ENCODE measurements at places on chromosomes 6 and 20. TPM values are rescaled to one million over a fixed set of nuclear protein-coding genes. Genes with fewer than 3 reads are reported as not detected.

- H3K4me3 ChIP-seq = peak overlapping the region; percentile 69
- no peaks in the 10 kb centered on the region for H3K27me3 ChIP-seq
- H3K27ac ChIP-seq = no peak overlapping the region
- DNase-seq = no peak
Observed at GRCh38 chr20:44908987-44909871, 631 bp upstream of the PABPC1L start.

The ELOVL5 gene
- 101 TPM for total RNA-seq

GRCh38 chr6:163324688-163325389, 89.7 kb upstream of the QKI start:
- no peak overlapping the region for H3K4me3 ChIP-seq
- DNase-seq = no peak
- H3K36me3 ChIP-seq = no peaks in the 10 kb centered on the region
- H3K27me3 ChIP-seq = no peaks in the 10 kb centered on the region
- H3K27ac ChIP-seq = no peak overlapping the region
- H3K4me1 ChIP-seq = no peaks in the 10 kb centered on the region

- H3K4me3 ChIP-seq = no peak overlapping the region
- DNase-seq = no peak
- no peaks in the 10 kb centered on the region for H3K27me3 ChIP-seq
- H3K27ac ChIP-seq = no peak overlapping the region
- no peaks in the 10 kb centered on the region for H3K36me3 ChIP-seq
Observed at GRCh38 chr6:16944596-16944995, 157.3 kb upstream of the STMND1 start.

DNA sequence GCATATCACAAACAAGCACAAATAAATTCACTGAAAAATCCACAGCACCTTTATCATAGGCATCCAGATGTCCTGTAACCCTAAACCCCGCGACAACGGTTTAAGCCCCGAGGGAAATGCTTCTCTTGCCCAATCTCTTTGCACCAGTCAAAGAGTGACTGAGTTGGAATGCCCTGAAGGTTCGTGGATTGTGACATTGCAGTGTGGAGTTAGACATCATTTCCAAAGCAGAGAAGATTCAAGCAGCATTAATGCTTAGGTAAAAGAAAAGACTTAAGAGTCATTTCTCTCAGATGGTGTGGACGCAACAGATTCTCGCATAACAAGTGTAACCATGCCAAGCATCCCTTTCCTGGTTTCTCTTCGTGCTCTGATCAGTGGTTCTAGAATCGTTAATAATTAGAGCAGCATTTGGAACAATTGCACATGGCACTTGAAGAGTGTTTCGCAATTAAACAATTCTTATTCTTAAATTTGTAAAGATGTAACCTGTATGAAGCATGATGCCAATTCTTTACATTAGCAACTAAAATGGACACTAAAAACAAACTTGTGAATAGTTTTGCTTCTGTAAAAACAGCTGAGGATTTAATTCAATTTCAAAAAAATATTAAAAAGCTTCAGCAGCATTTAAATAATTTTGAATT, 121.6 kb downstream of the HIVEP2 start:
- H3K27ac ChIP-seq = peak overlapping the region; percentile 89
- H3K27me3 ChIP-seq = no peaks in the 10 kb centered on the region
- peaks cover 2% of the 10 kb centered on the region for H3K36me3 ChIP-seq
- no peak for DNase-seq
- H3K4me1 ChIP-seq = peaks cover 33% of the 10 kb centered on the region

DNA sequence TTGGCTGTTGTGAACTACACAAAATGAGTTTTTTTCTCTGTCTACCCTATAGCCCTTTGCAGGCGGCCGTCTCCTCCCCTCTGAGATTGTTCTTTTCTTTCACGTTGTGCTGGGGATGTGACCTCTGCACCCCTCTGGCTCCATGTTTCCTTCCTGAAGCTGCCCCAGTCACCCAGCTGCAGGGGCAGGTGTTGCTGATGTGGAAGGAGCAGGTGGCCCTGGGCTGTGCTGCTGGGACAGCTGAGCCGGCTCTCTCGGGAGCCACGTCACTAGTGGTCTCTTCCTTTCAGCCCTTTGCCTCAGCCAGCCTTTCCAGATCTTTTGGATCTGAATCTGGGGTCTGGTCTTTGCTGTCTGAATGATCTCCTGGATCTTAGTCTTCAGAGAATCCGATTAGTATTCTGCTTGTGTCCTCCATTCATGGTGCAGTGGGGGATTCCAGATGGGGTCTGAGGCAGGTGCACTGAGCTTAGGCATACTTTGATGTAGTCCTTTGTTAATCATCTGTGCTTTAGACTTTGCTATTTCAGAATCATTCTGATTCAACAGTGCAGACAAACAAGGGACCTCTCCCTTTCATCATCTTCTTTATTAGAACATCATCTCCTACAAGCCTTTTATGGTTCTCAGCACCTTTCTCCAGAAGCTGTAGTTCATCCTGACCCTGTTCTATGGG, 31.4 kb downstream of the TMEM181 start:
- H3K4me3 ChIP-seq = no peak overlapping the region
- no peaks in the 10 kb centered on the region for H3K4me1 ChIP-seq
- DNase-seq = no peak
- no peaks in the 10 kb centered on the region for H3K27me3 ChIP-seq
- H3K36me3 ChIP-seq = peaks cover 14% of the 10 kb centered on the region
- H3K27ac ChIP-seq = no peak overlapping the region

- no peak overlapping the region for H3K4me3 ChIP-seq
- H3K36me3 ChIP-seq = no peaks in the 10 kb centered on the region
- H3K27ac ChIP-seq = no peak overlapping the region
- no peaks in the 10 kb centered on the region for H3K27me3 ChIP-seq
- H3K4me1 ChIP-seq = no peaks in the 10 kb centered on the region
- DNase-seq = no peak
Observed at GRCh38 chr6:126620719-126621118, 280.8 kb downstream of the CENPW start.

The LHFPL5 gene
- not detected for total RNA-seq

- no peak overlapping the region for H3K27ac ChIP-seq
- DNase-seq = no peak
- no peak overlapping the region for H3K4me3 ChIP-seq
- H3K4me1 ChIP-seq = no peaks in the 10 kb centered on the region
Observed at GRCh38 chr6:27294409-27294808, 17.7 kb downstream of the POM121L2 start.

The COL21A1 gene
- total RNA-seq = not detected

DNA sequence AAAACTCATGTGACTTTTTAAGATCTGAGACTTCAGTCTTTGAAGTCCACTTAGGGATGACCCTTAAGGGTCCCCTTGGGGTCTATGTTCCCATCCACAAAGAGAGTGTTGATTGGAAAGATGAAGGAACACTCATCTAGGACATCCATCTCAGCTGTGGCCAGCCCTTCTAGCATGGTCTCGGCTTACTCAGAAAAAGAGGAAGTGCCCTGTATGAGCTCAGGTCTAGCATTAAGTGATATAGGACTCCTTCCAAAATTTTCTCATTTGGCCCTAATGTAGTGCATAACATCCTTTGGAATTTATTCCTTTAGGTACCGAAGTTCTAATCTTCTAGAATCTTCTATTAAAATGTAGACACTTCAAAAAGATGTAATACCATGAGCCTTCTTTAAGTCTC, 77.4 kb downstream of the NDUFAF5 start:
- no peak overlapping the region for H3K27ac ChIP-seq
- H3K36me3 ChIP-seq = no peaks in the 10 kb centered on the region

DNA sequence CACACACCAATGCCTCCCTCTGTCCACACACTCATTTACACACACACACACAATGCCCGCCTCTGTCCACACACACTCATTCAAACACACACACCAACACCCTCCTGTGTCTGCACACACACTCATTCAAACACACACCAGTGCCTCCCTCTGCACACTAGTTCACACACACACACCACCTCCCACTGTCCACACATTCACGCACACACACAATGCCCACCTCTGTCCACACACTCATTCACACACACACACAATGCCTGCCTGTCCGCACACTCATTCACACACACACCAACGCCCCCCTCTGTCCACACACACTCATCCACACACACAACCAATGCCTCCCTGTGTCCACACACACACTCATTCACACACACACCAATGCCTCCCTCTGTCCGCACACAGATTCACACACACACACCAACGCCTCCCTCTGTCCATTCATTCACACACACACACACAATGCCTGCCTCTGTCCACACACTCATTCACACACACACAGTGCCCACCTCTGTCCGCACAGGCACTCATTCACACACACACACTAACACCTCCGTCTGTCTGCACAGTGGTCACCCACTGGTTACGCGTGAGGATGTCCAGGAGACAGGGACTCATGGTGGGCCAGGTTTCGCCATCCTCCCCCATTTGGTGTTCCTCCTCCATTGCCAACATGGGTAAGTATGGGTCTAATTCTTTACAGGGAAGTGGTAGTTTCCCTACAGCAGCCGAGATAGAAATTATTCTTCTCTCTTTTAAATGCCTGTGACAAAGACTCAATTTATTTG, 62.4 kb upstream of the THBS2 start:
- no peak for DNase-seq
- H3K27ac ChIP-seq = no peak overlapping the region
- no peak overlapping the region for H3K4me3 ChIP-seq
- H3K36me3 ChIP-seq = no peaks in the 10 kb centered on the region
- peaks cover 13% of the 10 kb centered on the region for H3K27me3 ChIP-seq

The SLX4IP gene
- 4.2 TPM for total RNA-seq

The TBX18 gene
- not detected for total RNA-seq

The SLC12A5 gene
- total RNA-seq = not detected

GRCh38 chr6:160301339-160301738, 42.7 kb upstream of the SLC22A2 start:
- no peak overlapping the region for H3K27ac ChIP-seq
- no peaks in the 10 kb centered on the region for H3K27me3 ChIP-seq
- no peaks in the 10 kb centered on the region for H3K4me1 ChIP-seq
- H3K36me3 ChIP-seq = no peaks in the 10 kb centered on the region
- DNase-seq = no peak
- H3K4me3 ChIP-seq = no peak overlapping the region

The C20orf96 gene
- total RNA-seq = 2.8 TPM

DNA sequence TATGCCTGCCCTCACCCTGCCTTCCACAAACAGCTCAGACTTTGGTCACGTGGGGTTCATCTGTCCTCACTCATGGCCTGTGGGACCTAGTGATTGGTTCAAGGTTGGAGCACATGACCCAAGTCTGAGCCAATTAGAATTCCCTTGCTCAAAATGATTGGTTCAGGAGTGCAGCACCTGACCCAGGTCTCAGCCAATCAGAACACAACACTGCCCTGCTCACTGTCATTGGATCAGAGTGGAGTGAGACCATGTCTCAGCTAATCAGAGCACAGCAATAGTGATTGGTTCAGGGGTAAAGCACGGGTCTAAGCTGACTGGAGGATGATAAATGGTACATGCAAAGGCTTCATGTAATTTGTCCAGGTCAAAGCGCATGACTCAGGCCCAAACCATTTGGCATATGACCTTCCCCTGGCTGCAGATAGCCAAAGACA, 102.2 kb downstream of the PREX1 start:
- H3K36me3 ChIP-seq = no peaks in the 10 kb centered on the region
- H3K27ac ChIP-seq = peak overlapping the region; percentile 9
- DNase-seq = no peak

The EDEM2 gene
- 21.5 TPM for total RNA-seq

DNA sequence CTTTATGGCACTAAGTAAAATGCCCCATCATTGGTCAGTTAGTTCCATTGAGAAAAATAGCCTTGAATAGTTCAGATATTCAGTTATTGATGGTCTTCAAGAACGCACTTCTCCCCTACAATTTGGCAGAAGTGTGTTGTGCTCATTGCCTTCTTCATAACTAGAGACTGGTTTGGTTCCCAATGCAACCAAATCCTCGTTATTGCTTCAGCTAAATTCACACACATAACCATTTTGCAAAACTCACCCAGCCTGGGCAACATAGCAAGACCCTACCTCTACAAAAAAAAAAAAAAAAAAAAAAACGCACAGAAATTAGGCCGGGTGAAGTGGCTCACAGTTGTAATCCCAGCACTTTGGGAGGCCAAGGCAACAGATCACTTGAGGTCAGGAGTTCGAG, 32.1 kb downstream of the ZNF217 start:
- no peaks in the 10 kb centered on the region for H3K27me3 ChIP-seq
- peaks cover 16% of the 10 kb centered on the region for H3K36me3 ChIP-seq
- DNase-seq = no peak
- H3K27ac ChIP-seq = no peak overlapping the region

GRCh38 chr6:6975459-6976111, 132.2 kb upstream of the RREB1 start:
- no peak overlapping the region for H3K4me3 ChIP-seq
- no peak for DNase-seq
- no peaks in the 10 kb centered on the region for H3K27me3 ChIP-seq
- no peaks in the 10 kb centered on the region for H3K4me1 ChIP-seq

DNA sequence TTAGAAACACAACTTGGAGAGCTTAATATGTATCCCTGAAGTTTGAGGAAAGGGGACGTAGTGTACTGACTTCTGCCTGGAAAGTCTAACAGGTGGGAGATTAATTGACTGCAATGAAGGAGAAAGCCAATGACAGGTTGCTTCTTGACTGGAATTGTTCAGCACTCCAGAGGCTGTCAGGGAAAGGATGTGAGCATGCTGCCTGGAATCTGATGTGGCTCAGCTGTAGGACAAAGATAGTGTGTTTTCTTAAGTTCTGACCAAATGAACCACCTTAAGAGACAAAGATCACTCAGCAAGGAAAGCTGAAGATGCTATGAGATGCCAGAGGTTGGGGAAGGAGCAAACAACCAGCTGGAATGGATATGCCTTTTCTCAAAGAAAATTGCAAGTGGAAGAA, 185.8 kb downstream of the PHF3 start:
- H3K36me3 ChIP-seq = no peaks in the 10 kb centered on the region
- no peak overlapping the region for H3K4me3 ChIP-seq

DNA sequence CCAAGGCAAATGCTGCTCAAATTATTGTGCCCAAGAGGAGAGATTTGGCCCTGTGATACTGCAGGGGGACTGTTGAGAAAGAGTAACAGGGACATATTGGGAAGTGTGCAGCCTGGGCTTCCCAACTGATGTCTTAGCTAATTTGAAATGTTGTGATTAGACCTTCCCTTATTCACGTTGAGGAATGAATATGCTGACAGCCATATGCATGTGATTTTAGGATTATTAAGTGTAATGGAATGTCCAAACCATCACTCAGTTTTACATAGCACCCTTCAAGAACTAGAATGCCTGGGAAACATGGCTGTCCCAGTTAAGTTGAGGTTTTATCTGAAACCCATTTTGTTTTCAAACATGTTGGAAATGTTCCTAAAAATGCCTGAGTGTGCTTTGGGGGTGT, 81.4 kb downstream of the CARMIL1 start:
- H3K4me1 ChIP-seq = peaks cover 4% of the 10 kb centered on the region
- DNase-seq = no peak
- no peaks in the 10 kb centered on the region for H3K36me3 ChIP-seq
- no peaks in the 10 kb centered on the region for H3K27me3 ChIP-seq

GRCh38 chr20:47489448-47489872, 12.2 kb upstream of the NCOA3 start:
- H3K27ac ChIP-seq = peak overlapping the region; percentile 85
- H3K36me3 ChIP-seq = no peaks in the 10 kb centered on the region
- DNase-seq = peak; percentile 10
- no peaks in the 10 kb centered on the region for H3K27me3 ChIP-seq
